Small intestine (tissue), 16 donors: ENCODE measurements at places on chromosomes 5 and 9.

- DNase-seq: no peak
- no peaks in the 10 kb centered on the region for H3K4me1 ChIP-seq
- no peak overlapping the region for H3K27ac ChIP-seq
- no peaks in the 10 kb centered on the region for H3K36me3 ChIP-seq
Observed at GRCh38 chr5:27021471-27021870, 16.9 kb downstream of the CDH9 start.

GRCh38 chr5:11737010-11737409, 167.2 kb downstream of the CTNND2 start:
- DNase-seq: no peak
- no peaks in the 10 kb centered on the region for H3K27me3 ChIP-seq
- H3K27ac ChIP-seq: no peak overlapping the region

DNA sequence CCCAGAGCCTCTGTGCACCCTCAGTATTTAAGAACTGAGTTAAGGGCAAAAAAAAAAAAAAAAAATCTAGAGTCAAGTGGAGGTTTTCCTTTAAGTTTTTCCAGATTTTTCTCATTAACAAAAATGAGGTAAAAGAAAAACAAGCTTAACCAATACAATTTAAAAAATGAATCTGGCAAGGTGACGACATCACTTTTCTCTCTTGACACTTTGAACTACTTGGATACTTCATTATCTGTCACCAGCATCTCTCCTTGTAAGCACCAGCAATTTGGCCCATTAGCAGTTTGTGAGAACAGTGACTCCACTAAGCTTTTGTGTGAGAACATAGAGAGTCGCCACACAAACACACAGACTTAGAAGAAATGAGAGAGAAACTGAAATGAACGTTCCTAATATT, 345.7 kb upstream of the SLC30A5 start:
- H3K36me3 ChIP-seq: no peaks in the 10 kb centered on the region
- no peak for DNase-seq
- no peaks in the 10 kb centered on the region for H3K27me3 ChIP-seq
- H3K4me3 ChIP-seq: no peak overlapping the region
- H3K4me1 ChIP-seq: no peaks in the 10 kb centered on the region
- no peak overlapping the region for H3K27ac ChIP-seq

DNA sequence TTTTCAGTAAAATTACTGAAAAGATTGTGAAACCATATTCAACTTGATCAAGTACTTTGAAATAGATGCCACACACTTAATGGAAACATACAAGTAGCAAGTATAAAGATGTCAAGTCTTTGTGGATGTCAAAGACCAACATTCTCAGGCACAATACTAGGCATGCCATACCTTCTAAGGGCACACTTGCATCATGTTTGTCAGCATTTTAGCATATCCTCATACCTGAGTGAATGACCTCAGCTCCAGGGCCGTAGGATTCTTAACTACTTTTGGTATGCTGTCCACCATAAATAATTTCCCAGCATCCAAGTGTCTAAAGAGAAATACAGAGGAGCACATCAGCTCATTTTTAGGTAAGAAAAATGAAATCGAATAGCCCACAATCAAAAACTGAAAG, 86.4 kb downstream of the FREM1 start:
- H3K27ac ChIP-seq: no peak overlapping the region
- DNase-seq: no peak
- H3K36me3 ChIP-seq: no peaks in the 10 kb centered on the region
- H3K4me1 ChIP-seq: no peaks in the 10 kb centered on the region
- H3K4me3 ChIP-seq: no peak overlapping the region

DNA sequence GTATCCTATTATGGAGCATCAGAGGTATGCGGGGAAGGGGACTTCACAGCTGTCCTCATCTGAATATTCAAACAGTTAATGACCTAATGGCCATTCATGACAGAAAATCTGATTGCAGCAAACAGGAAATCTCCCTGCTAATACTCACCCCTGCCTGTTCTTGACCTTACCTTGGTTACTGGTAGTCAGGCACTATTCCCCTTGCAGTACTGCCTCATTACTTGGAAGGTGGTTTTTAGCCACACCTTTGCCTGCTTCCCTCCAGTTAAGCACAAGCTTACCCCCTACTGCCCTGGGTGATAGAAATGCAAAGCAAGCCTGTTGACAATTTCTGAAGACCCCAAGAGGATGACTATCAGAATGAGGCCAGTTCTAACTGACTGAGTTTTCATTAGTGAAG, 332.4 kb downstream of the NTRK2 start:
- no peaks in the 10 kb centered on the region for H3K4me1 ChIP-seq
- no peak for DNase-seq
- H3K36me3 ChIP-seq: no peaks in the 10 kb centered on the region
- H3K4me3 ChIP-seq: no peak overlapping the region
- no peaks in the 10 kb centered on the region for H3K27me3 ChIP-seq
